ENCODE measurements at places on chromosomes 3 and 15.

- DNase-seq = no peak
These were observed 1.8 kb upstream of the GPR15 start for GRCh38 chr3:98529856-98530459.

DNA sequence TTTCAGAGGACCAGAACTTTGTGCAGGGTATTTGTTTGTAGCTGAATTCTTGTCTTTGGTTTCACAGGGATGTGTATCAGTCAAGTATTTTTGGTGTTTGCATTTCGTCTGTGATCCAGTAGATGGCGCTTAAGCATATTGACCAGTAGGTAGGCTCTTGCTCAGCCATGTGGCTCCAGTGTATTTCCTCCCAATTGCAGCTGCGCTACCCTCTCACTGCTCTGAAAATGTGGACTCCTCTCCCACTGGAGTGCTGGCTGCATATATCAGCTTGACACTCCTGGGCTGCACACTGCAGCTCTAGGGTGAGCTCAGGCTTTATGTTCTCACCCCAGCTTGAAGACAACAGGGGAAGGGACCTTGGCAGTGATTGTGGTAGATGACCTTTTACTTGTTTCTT, 1264.3 kb upstream of the ALCAM start:
- DNase-seq = peak; percentile 24

DNA sequence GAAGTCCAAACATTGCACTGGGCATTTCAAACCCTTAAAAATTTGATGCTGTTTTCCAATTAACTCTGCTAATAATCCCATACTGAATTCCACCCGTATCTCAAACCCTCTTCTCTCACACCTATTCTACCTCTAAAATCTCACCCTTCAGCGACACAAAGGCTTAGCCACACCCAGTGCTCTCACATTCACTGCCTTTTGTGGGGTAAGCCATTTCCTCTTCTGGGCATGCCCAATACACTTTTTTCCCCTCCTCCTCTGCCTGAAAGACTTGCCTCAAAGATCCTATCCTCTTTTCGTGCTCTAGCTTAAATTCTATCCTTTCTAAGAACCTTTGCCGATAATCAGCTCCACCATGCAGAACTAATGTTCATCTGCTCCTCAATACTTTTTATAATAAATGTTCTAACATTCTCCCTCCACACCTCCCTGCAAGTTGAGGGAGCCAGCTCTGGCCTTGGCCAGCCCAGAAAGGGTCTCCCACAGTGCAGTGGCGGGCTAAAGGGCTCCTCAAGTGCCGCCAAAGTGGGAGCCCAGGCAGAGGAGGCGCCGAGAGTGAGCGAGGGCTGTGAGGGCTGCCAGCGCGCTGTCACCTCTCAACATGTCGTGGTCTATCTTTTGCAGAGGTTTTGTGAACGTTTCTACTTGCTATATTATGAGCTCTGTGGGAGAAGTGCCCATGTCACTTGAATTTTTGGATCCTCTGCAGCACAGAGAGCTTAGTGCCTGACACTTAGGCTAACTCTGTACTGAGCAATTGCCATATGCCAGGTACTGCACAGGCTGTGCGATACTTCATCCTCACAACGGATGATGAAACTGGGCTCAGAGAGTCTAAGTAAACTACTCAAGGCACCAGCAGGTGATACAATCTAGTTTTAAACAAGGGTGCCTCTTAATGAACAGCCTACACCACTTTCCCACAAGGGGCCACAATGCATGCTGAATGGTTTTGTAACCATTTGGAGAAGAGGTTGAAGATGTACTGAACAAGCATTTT, 53.6 kb upstream of the BCL6 start:
- no peak for DNase-seq

- DNase-seq = no peak
These were observed 2.3 kb downstream of the CAMK1 start for GRCh38 chr3:9767418-9767817.

GRCh38 chr15:55858661-55859060, 115.7 kb upstream of the PRTG start:
- DNase-seq = no peak

GRCh38 chr15:29736744-29737020, 85.6 kb downstream of the TJP1 start:
- DNase-seq = no peak

All from brain pericyte (primary cell).